ENCODE measurements at places on chromosomes 4 and X.

DNA sequence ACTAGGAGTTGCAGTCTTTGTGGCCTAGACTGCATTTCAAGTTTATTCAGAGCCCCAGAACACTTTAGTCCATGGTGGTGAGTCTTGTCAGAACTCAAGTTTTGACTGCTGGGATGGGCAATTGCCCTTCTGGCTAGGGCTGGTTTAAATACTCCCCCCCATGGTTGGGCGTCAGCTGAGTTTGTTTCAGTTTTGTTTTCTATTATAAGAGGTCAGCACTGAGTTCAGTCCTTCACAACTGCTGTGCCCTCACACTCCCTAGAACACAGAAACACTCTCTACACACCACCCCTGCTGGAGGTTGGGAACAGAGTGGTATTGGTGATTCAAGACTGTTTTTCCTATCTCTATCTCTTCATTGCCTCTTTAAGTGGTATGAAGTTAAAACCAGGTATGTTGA, 217.0 kb downstream of the GUCY2F start:
- DNase-seq: no peak

DNA sequence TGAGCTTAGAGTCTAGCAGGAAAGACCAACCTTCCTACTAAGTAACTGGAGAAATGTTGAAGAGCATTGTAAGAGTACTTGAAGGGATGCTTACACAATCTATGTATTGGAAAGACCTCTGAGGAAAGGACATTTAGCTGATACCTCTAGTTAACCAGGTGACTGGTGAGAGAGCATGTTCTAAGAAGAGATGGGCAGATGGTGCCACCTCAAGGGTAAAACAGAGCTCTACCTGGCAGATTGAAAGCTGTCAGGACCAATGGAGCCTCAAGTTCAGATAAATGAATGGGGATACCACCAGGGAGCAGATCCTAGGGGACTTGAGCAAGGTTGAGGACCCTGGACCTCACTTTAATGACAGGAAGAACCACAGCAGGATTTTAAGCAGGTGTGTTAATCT, 196.4 kb downstream of the QDPR start:
- DNase-seq: no peak

GRCh38 chrX:101956556-101956955, 24.7 kb upstream of the ZMAT1 start:
- DNase-seq: no peak

DNA sequence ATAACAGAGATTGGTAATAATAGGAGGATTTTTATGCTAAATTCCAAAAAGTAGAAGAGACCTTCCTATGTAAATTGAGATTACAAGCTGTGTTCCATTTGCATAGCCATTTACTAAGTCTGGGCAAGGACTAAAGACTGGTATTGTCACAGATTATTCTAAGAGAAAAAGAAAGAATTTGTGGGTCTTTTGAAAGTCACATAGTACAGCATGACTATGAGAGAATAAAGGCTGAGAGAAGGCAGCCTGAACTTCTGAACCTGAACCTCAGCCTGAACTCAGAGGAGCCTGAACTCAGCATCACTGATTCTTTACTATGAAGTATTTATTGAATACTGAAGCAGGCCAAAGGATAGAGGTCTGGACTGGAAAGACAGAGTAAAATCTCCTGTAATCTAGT, 297.5 kb downstream of the STPG2 start:
- no peak for DNase-seq

- DNase-seq: no peak
These were observed 141.0 kb downstream of the ASB9 start for GRCh38 chrX:15128861-15129260.

- no peak for DNase-seq
These were observed 46.1 kb downstream of the CXorf58 start for GRCh38 chrX:23953908-23954269.

DNA sequence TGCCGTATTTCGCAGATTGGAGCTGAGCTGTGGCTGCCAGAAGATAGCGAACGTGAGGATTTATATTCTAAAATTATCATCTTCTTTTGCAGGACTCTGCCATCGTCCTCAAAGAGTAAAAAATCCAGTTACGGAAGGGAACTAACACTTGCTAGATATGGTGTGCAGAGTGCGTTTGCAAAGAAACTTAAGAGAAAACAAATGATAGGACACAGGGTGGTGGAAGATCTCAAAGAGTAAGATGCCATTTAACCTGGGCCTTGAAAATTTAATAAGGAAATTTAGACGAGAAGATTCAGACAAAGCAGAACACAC, 566 bp downstream of the LARP7 start:
- DNase-seq: no peak

- no peak for DNase-seq
These were observed 12.3 kb downstream of the UGDH start for GRCh38 chr4:39514888-39515401.

DNA sequence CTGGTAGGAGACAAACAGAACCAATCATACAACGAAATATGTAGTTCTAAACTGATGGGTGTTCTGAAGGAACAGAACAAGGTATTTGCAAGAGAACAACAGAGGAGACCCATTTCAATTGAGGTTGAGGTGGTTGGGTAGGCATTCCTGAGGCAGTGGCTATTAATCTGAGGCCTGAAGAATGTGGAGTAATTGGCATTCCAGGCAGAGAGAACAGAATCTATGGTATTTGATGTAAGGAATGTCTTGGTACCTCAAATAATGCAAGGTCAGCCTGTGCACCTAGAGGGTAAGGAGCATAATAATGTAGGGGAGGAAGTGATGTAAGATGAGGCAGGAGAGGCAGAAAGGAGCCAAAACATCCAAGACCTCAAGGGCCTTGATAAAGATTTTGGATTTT, 109.5 kb upstream of the TEX13C start:
- no peak for DNase-seq

DNA sequence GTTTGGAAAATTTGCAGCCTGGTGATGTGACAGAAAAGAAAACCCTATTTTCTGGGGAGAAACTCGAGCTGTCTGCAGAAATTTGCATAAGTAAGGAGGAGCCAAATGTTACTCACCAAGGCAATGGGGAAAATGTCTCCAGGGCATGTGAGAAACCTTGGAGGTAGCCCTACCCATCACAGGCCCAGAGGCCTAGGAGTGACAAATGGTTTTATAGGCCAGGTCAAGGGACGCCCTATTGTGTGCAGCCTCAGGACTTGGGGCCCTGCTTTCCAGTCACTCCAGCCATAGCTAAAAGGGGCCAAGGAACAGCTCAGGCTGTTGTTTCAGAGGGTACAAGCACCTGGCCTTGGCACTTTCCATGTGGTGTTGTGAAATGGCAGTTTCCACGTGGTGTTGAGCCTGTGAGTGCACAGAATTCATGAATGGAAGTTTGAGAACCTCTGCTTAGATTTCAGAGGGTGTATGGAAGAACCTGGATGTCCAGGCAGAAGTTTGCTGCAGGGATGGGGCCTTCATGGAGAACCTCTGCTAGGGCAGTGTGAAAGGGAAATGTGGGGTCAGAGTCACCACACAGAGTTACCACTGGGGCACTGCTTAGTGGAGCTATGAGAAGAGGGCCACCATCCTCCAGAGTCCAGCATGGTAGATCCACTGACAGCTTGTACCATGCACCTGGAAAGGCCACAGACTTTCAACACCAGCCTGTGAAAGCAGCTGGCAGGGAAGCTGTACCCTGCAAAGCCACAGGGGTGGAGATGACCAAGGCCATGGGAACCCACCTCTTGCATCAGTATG, 637.6 kb upstream of the EPHA5 start:
- no peak for DNase-seq

DNA sequence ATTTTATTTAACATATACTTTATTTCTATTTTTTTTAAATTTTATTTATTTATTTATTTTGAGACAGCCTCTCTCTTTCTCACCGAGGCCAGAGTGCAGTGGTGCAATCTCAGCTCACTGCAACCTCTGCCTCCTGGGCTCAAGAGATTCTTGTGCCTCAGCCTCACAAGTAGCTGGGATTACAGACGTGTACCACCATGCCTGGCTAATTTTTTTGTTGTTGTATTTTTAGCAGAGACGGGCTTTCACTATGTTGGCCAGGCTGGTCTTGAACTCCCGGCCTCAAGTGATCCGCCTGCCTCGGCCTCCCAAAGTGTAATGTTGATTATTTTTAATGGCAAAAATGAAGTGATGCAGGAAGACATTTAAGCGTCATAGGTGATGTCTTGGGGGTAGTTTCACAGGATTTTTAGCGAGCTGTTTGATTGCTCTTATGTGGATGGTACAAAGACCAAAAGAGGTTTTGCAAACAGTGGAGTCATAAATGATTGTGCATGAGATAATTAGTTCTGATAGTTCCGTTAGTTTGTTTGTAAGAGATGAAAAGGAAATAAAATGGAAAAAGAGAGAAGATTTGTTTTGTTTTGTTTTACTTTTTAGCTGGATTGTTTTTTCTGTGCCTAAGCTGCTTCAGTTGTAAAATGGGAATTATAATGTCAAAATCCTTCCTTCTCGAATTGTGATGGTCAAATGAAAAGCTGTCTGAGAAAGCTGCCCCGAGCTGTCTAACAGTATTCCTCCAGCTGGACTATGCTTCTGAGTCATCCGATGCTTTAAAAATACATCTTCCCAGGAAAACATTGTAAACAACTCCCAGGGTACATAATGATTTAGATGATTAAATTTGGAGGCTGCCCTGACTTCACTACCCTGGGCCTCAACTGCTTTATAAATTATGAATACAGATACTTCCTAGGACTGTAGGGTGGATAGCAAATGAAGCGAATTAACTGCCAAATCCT, 14.7 kb downstream of the RHOH start:
- no peak for DNase-seq

DNA sequence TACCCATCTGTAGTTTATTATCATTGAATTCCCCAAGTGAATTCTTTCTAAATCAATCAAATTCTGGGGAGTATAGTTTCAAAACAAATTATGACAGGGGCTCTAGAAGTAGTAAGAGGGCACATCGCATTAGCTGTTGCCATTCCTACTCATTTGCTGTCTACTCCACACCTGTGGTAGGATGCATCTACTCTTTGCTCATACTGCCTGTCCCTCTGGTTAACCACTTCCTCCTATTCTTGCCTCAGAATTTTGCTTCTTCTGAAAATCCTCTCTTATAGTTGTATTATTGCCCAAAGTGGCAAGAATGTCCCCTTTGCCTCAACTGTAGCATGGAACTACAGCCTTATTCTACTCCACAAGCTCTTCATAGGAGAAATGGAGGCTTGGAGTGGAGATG, 12.7 kb upstream of the DGKK start:
- DNase-seq: no peak
